ENCODE measurements at places on chromosomes 1 and 21.
A peak's percentile ranks its signal among the peaks of the same experiment; 100 is the strongest.

DNA sequence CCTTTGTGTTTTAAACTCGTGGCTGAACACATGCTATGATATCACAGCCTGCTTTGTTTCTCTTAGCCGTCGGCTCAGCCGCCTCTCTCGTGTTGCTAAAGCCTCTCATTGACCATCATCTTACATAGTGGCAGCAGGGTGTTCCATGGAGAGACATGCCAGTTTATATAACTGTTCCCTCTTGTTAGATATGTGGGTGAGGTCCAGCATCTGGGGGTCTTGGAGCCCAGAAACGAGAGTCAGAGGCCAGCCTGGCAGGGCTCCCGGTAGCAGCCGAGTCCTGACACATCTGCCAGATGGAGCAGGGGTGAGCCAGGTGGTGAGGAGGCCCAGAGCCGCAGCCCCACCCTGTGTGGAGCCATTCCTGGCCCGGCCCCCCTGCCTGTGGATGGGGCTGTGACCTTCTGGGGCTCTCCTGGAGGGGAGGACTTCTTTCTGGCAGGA is 11.9 kb downstream of the PODN start:
- DNase-seq, result peak; percentile 43

DNA sequence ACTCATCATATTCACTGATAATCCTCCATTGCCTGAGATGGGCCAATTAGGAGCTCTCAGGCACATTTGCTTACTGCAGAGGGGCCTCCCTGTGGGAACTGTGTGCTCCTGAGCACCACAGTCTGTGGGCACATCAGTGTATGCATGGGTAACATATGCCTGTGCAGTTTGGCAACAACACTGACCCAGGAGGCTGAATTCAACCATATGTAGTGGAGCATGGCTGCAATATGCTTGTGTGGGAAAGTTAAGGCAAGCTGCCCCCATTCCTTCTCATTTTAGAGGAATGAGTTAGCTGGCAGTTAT is 11.8 kb upstream of the FMOD start:
- DNase-seq, result no peak

- no peak for DNase-seq
These were observed 3.0 kb upstream of the HCRTR1 start for GRCh38 chr1:31614414-31615005.

GRCh38 chr1:185653615-185654014 is 80.6 kb upstream of the HMCN1 start:
- no peak for DNase-seq

- DNase-seq, result peak; percentile 81
These were observed 12.3 kb downstream of the NES start for GRCh38 chr1:156664767-156665411.

DNA sequence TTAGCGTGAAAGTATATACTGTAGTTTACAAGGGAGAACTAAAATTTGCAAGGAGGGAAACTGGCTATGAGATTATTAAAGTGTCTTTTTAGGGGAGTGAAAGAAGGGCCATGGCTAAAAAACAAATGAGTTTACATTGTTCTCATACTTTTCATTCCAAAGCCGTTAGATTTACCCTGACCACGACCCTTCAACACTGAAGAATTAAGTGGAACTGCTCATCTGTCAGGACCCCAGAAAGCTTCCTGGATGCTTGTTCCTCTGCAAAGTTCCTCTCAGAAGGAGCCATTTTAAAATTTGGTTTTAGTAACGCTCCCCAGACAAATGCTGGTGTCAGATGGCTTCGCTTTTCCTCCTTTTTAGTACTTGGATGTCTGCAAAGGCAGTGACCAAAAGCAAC is 82.7 kb upstream of the ZBTB18 start:
- DNase-seq, result no peak

DNA sequence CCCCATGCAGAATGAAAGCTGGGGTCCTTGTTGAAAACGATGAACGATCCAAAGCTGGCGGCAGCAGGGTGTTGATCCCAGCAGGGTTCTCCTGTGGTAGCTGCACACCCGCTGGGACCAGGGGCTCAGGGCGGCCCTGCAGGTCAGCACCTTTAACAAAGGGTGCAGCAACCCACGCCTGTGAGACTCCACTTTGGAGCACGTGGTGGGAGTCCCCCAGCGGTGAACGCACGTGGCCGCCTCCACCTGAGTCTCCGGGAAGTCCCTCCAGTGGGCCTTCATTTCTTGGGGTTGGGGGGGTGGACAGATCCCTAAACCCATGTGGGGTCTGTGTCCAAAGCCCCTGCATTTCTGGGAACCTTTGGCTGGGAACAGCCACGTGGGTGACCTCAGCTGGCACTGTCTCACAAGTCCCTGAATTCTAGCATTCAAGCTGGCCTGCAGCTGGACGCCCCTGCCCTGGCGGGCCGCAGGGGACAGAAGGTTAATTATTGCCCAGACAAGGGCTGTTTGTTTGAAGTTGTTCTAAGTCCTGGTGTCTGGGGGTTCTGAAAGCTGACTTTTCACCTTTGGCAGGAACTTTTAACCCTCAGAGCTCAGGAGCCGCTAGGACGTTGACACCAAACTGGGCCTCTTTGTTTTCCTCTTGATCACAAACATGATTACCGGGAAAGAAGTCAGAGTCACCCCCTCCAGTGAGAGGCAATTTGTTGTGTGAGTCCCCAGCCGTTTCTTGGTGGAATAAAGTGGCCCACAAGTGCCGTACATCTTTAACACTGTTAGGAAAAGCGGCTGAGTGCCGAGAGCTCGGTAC is 64.5 kb downstream of the COL18A1 start:
- peak; percentile 29 for DNase-seq

DNA sequence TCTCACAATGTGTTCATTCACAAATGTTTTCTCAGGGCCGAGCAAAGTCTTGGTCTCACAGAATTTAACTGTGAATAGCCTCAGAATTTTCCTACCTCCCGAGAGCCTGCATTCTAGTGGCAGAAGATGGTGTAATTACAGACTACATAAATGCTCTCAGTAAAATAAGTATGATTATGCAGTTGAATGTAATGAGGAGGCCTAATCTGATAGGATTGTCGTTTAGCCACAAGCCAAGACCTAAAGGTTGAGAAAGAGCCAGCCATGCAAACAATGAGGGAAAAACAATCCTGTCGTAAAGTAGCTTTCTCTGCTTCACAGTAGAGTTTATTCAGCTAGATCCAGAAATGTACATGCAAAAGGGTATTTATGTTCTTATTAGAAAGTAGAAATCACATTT is 607.8 kb upstream of the B3GALT2 start:
- no peak for DNase-seq

DNA sequence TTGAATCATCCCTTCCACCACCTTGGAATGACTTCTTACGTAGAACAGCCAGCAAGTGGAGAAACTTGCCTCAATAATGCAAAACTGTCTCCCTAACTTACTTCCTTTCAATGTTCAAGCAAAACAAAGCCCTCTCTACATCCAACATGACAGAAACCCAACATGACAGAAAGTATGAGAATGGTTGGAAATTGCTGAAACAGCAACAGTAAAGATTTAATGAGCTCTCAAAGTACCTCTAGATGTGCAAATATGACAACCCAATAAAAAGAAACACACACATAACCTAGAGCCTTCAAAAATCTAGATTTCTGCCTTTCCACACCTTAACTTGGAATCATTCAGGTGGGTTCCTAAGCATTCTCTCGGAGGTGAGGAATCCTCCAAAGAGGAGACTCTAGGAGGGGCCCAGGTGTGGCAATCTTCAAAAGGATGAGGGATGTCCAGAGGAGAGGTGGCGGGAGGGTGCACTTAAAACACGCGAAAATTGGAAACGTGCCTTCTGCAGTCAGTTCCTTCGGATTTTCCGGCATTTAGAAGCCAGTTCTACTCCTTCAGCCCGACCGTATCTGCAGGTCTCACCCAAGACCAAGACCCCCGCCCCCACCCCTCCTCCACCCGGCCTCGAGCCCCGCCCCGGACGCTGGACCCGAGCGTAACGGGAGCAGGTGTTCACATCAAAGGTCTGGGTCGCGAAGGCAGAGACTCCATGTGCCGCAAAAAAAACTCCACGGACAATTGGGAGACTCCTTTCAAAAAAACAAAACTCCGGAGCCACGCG is 996 bp upstream of the MGST3 start:
- DNase-seq, result no peak

DNA sequence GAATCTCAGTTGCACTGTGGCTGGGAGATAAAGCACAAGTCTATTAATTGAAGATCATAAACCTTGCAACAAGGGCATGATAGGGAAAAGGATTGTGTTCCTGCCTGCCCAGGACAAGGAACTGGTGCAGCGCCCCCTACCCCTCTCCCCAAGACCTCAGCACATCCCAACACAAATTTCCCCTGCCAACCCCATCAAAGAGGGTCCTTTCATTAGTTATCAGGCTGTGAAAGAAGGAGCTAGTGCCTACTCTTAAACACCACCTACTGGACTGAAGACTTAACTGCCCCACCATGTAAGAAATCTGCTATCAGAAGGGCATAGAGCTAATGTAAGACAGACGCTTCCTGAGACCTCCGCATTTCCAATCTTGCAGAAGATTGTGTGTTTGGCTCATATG is 372.6 kb downstream of the AGBL4 start:
- DNase-seq, result no peak

DNA sequence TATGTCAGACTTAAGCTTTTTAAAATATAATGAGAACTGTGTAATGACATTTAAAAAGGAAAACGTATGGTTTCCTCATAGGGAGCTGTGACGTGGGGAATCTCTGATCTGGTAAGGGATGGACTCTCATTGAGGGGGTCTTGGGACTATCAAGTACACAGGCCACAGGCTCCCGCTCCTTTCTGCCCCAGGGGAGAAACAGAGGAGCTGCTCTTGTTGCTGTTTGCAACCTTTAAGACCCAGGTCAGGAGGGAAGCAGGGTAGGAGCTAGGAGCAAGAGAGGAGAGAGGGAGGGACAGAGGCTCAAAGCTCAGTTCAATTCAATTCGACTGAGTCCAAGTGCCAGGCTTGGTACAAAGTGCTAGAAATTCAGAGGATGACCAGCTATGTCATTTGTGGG is 185.1 kb upstream of the CSF3R start:
- DNase-seq, result no peak

DNA sequence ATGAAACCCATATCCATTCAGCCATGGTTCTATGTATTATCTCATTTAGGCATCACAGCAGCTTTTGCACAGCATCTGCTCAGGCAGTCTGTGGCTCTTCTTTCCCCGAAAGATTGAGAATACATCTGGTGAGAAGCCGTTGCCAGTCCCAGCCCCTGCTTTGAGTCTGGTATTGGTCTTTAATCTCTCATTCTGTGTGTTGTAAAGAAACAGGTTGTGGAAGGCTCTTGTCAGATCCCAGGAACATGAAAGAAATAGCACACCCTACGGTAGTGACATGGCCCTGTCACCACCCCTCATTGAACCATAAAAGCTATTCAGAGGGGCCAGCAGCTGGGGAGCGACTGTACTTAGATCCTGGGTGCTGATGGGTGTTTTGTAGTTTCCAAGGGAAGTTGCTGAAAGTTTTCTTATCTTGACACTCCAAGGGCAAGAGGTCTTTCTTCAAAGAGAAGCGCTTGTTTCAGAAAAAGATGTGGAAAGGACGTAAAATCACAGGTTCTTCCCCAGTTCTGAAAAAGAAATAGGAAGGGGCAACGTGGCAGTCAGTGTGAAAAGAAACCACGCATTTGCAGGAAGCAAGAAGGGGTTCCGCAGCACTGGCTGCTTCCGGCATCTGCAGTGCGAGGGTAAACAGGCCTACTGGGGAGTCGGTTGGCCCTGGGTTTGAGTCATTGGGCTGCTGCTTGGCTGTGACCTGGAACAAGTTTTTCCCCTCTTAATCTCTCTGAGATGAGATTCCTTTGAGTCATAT is 145.0 kb downstream of the DHRS3 start:
- no peak for DNase-seq

GRCh38 chr1:209391792-209392191 is 191.7 kb upstream of the CAMK1G start:
- no peak for DNase-seq

DNA sequence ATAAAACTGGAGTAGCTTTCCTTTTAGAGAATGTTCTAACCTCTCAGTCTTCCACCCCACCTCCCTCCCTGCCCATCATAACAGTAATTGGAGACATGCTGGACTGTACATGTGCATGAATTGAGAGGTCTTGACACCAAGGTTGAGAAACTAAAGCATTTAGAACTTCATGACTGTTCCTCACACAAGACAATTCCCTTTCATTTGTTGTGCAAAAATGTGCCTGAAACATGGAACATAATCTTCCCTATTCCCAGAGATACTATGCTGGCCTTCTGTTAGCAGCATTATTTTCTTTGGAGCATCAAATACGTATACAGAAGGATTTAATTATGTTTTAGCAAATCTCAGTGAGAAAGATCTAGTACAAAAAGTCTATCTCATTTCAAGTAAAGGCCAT is 97.5 kb upstream of the KCNE2 start:
- DNase-seq, result no peak

DNA sequence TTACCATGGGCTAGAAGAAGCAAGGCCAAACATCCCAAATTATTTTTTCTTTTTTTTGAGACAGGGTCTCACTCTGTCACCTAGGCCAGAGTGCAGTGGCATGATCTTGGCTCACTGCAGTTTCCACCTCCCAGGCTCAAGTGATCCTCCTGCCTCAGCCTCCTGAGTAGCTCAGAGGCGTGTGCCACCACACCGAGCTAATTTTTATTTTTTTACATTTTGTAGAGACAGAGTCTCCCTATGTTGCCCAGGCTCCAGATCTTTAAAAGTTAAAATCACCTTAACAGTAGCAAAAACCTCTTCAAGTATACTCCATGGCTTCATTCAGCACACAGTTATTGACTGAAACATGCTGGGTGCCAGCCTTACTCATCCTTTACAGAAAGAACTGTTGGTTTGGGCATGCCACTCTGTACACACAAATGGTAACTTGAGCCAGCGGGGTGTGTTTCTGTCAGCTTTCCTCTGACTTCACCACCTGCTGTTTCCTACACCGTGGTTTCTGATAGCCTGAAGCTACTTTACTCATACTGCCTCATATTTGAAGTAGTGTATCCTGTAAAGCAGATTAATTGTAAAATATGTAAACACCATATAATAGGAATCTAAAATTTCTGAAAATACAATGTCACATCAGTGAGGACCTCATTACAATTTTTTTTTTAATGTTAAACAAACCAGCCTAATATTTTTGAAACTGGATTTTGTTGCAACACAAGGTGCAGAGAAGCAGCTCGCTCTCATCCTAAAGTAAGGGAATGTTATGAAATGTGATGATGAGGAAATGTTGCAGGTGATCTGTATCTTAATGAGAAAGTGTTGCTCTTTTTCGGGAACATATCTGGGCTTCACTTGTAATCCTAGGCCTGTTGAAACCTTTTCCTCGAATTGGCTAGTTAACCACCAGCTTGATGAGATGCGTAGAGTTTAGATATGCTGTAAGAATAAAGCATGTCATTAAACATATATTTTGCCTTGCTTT is 113.9 kb downstream of the ATP5PO start:
- peak; percentile 41 for DNase-seq

GRCh38 chr1:211928290-211928801 is 97.8 kb upstream of the LPGAT1 start:
- no peak for DNase-seq

DNA sequence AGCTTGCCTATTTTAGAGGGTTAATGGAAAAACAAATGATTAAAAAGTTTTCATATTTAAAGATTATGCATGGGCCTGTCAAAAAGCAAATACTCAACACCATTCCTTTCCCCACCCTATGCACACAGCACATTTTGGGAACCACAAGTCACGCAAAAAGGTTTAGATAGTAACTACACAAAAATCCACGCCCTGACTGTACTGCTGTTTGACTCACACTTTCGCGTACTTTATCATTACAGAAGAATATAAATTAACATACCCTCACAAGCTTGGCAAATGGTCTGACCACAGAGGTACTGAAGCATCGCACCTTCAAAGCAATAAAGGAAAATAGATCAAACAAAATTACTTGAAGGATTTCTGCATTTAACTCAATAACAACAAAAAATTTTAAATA is 1.4 kb downstream of the ATP5PO start:
- no peak for DNase-seq
